ENCODE measurements at places on chromosomes 7 and 10.

DNA sequence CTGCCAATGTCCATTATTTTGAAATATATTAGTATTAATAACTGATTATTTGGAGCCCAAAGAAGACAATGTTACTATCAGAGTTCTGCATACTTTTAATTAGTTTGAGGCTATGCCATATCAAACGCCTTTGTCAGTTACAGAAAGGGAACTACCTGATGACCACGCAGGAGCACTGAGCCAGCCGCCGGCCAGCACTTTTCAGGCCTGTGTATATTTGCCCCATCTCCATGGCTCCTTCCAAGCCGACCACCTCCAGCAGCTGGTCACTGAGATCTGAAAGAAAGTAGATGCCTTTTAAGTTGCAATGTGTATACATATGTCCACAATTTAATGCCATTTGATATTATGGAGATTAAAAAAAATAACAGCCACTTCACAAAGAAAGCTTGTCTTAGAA lies 188.4 kb upstream of the ETV1 start:
- DNase-seq: no peak

- no peak for DNase-seq
These were observed 23.9 kb downstream of the ST7 start for GRCh38 chr7:116977172-116977571.

- DNase-seq: no peak
These were observed 25.6 kb downstream of the HPS6 start for GRCh38 chr10:102090772-102091171.

DNA sequence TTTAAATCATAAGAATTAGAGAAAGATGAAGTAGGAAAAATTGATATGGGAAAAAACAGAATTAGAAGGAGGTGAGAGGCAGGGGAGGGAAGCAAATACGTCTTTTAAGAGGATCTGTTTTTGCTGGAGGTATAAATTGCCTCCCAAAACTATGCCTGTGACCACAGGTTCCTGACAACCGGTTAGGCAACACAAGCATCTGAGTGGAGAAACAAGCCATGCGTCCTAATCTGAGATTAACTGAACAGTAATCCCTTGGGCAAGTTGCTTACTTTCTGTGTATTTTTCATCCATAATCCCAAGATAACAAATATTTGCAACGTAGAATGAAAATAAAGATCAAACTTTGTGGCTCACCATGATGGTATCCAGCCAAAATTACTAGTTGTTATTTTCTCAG lies 149.2 kb downstream of the C1GALT1 start:
- no peak for DNase-seq

GRCh38 chr7:18352339-18353255 lies 143.0 kb upstream of the HDAC9 start:
- peak; percentile 13 for DNase-seq

DNA sequence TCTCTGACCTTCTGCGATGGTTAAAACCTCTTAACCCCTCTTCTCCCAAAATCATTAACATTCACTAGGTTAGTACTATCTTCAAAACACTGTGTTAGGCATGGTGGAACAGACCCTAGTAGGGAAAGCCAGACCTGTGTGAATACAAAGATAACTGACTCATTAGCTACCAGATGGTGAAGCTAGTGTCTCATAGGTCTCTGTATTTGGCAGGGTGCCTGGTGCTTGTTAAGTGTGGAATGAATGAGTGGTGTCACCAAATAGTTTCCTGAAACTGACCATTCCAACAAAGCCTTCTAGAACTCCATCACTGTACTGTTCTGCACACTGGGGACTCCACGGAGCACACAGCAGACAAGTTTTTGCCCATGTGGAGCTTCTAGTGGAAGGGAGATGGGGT lies 27.7 kb upstream of the TM9SF3 start:
- peak; percentile 86 for DNase-seq

DNA sequence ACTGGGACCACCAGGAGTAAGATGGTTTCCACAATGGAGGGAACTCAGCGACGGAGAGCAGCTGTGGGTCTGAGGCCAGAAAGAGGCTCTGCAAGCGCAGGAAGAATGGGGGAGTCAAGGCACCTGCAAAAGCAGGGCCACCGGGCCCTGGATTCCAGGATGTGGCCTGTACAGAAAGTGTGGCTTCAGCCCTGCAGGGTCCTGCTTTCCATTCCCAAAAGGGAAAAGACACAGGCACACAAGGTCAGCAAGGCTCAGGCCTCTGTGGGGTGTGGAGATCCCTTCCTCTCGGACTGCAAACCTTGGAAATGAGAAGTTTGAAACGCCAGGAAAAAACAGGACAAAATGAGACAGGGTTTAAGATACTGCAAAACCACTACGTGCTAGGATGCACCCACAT lies 232.5 kb downstream of the TNS3 start:
- no peak for DNase-seq

DNA sequence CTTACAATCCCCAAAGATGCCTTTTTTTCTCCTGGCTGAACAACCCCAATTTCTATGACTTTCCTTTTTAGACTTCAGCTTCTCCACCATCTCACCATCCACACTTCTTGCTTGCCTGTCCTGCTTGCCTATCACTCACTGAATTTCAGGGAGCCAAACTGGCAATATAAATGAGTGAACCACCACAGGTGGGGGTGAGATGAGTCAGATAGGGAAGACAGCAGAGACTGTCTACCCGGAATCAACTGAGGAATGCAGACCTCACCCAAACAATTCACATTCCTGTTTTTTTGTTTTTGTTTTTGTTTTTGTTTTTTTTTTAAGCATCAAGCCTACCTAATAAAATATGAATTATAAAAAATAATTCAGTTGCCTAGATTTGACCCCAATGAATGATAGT lies 273.8 kb downstream of the NRG3 start:
- DNase-seq: no peak

DNA sequence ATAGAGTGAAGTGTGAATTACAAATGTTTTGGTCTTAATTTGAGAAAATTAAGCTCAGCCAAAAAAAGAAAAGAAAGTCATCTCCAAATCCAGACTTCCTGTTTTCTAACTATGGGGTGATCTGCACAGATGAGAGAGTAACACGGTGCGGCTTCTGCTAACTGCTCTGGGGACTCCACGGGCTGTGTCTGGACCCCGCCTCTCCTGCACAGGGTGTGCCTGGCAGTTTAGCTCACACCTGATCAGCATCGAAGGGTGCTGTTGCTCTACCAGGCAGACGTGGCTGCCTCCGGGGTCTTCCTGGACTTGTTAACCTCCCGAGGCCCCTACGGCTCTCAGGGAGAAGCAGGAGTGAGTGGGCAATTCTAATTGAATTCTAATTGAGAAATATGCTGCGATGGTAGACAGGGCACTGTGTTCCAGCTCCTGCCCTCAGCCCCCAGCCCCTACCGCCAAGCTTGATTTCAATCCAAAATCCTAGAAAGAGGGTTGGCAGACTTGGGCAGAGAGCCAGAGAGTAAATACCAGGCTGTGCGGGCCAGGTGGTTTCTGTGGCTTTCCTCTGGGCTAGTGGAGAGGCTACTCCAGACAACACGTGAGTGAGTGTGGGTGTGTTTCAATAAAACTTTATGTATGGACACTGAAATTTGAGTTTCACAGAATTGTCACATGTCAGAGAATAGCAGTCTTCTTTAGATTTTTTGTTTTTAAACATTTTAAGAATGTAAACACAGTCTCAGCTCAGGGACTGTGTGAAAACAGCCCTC lies 13.4 kb downstream of the SHH start:
- DNase-seq: no peak

DNA sequence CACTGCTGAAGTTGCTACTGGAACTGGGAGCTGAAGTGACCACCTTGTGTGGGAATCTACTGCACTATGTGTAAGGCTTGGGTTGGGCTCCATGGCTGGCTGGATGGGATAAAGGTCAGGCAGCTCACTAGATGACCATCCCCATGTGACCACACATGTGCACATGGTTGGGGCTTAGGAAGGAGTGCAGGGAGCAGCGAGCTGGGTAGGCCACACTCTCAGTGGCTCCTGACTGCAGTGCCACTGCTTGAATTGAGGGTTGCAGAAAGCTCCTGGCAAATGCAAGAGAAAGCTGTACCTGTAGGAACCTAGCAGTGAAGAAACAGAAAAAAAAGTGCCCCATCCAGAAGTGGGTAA lies 47.5 kb upstream of the AMPH start:
- no peak for DNase-seq

GRCh38 chr7:85320699-85321476 lies 134.0 kb upstream of the SEMA3D start:
- DNase-seq: no peak

- DNase-seq: no peak
These were observed 207.7 kb downstream of the PTN start for GRCh38 chr7:137135654-137136350.
